Activated CD4-positive, CD25-positive, alpha-beta regulatory T cell (primary cell): ENCODE measurements at places on chromosomes 5 and 9.

GRCh38 chr5:74235552-74235951 is 405.0 kb downstream of the ENC1 start:
- DNase-seq, result no peak

DNA sequence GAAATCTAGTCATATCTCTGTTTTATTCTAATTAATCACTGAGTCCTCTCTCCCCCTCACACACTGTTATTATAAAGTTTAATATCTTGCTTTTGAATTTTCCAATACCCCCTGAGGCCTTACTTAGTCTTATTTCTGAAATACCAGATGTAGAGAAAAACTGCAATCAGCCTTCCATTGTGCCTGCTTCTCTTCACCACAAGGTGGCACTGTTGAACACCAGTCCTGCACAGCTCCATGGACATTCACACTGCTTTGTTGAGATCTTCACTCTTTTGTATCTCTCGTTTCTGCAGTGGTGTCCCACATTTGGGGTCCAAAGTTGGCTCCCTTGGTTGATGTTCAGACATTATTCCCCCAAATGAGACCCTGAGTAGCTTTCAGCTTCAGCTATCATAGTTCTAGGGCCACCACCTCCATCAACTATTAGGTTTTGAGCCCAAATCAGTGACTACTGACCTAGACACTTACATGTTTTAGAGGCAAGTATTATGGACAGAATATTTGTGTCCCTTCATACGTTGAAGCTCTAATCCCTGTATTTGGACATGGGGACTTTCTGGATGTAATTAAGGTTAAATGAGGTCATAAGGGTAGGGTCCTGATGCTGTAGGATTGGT is 24.3 kb downstream of the BOD1 start:
- no peak for DNase-seq

- DNase-seq, result no peak
Measured at GRCh38 chr9:36928670-36929349, 105.3 kb downstream of the PAX5 start.

GRCh38 chr9:35051069-35051967 is 21.1 kb downstream of the VCP start:
- peak; percentile 8 for DNase-seq

GRCh38 chr5:37807015-37807414 is 32.8 kb downstream of the GDNF start:
- no peak for DNase-seq

DNA sequence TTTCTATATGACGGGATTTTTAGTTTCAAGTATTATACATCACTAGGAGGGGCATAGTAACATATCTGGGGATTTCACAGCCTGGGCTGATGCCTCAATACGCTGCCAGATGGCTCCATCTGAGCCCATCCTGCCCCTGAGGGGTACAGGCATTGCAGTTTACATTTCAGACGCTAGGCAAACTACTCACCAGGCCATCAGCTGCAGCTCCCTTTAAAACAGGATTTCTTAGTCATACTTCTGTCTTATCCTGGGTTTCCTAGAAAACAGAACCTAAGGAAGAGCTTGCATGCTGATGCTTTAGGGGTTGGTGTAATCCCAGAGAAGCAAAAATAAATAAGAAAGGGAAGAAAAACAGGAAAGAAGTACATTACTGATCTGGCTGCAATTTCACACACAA is 372.8 kb upstream of the PIK3R1 start:
- DNase-seq, result no peak

- no peak for DNase-seq
Measured at GRCh38 chr5:32612134-32612888, 27.0 kb downstream of the SUB1 start.

- no peak for DNase-seq
Measured at GRCh38 chr9:110782701-110783100, 114.1 kb downstream of the MUSK start.

DNA sequence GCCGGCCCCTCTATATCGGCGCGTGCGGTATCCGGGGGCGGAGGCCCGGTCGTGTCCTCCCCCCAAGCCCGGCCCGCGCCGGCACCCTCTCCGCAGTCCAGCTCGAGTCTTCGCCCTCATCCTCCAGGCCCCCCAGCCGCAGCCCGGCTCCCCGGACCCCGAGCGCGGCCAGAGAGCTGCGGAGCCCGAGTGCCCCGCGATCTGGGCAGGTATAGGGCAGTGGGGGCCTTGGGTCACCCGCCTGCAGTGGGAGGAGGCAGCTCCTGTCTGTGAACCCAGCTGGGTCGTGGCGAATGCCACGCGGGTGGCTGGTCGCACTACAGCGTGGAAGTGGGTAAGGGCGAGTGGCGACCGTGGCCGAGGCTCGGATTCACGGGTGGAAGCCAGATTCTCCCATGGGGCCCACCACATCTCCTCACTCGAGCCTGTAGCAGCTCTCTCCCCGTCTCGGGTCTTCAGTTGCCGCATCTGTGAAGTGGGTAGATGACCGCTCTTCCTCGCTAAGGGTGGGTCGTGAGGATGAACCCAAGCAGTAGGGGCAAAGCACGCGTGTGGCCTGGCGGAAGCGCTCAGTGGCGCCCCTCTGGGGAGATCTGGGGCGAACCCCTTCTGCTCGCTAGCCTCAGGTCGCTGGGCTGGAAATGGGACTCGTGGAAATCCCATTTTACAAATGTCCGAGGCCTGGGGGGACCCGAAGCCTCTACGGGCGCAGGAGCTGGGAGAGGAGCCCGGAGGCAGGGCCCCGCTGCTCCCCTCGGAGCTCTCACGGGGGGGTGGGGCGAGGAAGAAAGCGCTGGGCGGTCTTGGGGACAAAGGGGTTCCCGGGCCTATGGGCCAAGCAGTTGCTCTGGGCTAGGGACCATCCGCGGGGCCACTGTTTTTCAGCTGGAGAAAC is 1.9 kb downstream of the NR5A1 start:
- no peak for DNase-seq

DNA sequence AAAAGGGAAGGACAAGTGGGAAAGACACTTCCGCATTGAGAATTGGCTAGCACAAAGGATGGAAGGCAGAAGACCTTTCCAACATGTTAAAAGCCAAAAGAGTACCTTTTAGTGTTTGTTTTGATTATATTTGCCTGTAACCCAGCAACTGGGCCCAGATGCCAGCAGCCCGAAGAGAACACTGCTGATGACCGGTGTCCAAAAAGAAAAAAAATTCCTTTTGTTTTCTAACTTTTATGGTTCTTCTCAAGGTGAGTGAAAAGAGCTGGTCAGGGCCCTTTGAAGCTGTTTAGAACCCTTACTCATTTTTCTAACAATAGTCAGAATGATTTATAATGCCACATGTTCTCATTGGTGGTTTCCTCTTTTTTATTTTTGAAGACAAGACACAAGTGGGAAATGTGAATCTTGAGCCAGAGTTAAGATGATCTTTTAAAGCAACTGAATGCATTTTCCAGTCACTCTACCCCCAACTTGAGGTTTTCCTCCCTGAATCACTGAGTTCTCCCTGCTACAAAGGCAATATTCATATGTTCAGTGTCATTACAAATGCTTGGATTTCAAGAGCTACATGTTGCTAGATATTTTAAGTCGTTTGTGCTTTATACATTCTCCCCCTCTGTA is 32.3 kb upstream of the ZNF462 start:
- no peak for DNase-seq

DNA sequence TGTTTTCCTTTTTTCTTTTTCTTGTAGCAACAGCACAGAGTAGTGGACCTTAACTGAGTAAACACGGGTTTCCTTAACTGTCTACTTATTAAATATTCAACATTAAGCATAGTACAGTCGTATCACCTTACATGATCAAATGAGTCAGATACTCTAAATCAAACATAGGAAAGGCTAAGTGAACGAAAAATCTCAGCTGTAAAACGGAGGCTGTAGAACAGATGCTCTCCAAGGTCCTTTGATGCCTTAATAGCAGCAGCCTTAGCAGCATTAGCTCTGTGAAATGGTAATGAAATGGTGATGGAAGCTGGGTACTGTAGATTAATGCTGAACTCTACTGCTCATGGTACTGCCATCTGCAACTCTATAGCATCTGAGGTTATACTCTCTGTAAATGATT is 1433.3 kb upstream of the C9orf72 start:
- DNase-seq, result no peak

DNA sequence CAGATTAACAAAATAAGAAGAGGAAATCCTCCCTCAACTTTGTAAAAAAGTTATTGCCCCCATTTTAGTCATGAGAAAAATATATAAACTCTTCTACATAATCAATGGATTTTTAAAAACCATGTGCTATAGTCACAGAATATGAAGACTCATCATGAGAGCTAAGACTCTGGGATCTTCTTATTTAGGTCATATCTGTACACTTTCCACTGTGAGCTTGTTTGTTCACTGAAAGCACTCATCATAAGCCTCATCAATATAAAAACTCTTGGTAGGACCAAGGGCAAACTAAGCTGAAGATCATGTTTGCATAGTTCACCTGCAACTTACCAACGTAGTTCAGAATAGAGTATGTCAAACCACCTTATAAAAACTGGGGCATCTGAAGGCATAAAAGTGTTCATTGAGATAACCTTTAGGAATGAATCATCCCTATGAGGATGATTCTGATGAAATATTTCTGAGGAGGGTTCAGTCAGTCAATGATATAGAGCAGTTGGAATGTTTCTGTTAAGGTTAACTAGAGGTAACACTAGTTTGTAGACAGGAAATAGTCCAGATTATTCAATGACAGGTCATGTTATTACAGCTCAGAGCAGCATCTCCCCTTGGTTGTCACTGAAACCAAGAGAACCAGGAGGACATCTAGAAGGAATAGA is 289.9 kb upstream of the SMC2 start:
- no peak for DNase-seq

- DNase-seq, result no peak
Measured at GRCh38 chr5:151118913-151119575, 38.2 kb upstream of the TNIP1 start.

- no peak for DNase-seq
Measured at GRCh38 chr5:64767959-64768357, 533 bp downstream of the SREK1IP1 start.

DNA sequence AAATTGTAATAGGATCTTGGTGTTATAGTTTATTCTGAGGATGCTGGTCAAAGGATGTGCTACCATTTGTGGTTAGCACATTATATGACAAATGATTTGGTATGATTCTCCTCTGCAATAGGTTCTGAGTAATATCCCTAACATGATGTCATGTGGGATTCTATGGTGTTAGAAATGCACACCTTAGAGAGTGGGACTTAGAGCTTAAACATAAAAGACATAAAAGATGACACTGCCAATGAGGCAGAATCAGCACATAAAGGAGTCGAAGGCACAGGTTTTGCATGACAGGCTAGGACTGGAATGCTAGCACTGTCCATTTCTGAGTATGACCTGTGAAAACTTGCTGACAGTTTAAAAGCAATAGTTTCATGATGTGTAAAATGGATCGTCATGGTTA is 100.4 kb downstream of the OSTF1 start:
- no peak for DNase-seq

GRCh38 chr9:16337322-16338029 is 533.0 kb downstream of the BNC2 start:
- DNase-seq, result no peak

DNA sequence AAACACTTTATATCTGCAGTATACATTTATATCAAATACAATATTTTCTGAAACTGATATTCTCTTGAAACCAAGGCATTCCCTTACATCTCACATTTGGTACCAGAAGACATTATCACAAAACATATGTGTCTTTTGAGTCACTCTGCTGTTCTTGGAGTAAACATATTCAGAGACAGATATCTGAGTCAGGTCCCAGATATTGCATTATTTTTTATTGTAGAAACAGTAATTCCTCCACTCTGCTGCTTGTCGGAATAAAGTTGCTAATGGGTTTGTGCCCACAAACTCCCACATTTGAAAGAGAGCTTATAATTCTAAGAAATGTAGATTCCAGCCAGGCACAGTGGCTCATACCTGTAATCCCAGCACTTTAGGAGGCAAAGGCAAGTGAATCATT is 261.1 kb upstream of the DAPK1 start:
- no peak for DNase-seq

- DNase-seq, result no peak
Measured at GRCh38 chr5:136067422-136067821, 38.6 kb downstream of the TGFBI start.

- DNase-seq, result no peak
Measured at GRCh38 chr5:172079876-172080275, 73.4 kb upstream of the FBXW11 start.
